Astrocyte of the hippocampus (primary cell): ENCODE measurements at places on chromosomes 12 and 14.

- no peak for DNase-seq
Measured at GRCh38 chr14:63394841-63395240, 76.1 kb upstream of the GPHB5 start.

DNA sequence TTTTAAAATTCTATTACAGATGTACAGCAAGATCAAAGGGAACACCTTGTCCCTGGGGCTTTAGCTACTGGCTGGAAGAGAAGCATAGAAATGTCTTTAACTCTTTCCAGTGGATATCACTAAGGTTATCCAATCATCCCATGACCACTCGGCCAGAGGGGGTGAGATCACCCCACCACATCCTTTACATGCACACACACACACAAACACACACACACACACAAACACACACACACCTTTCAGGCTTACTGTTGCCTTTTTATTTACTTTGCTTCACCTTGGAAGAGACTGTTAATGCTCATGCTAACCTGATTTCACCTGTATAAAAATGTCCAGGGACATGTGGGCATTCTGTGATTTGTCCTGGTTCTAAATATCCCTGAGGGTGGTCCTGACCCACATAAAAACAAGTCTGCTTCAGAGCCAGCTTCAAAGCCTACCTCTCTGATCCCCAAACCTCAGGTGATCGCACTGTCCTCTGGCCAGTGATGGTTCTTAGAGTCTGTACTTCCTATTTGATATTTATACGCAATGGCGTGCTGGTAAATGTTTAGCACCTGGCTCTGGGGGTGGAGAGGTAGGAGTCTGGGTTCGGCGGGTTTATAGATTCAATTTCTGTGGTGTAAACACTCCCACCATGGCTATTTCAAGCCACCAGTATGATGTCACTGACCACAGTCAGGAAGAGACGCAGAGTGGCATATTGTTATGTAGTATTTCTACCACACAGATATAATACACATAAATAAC lies 166.1 kb upstream of the EEA1 start:
- DNase-seq, result no peak

DNA sequence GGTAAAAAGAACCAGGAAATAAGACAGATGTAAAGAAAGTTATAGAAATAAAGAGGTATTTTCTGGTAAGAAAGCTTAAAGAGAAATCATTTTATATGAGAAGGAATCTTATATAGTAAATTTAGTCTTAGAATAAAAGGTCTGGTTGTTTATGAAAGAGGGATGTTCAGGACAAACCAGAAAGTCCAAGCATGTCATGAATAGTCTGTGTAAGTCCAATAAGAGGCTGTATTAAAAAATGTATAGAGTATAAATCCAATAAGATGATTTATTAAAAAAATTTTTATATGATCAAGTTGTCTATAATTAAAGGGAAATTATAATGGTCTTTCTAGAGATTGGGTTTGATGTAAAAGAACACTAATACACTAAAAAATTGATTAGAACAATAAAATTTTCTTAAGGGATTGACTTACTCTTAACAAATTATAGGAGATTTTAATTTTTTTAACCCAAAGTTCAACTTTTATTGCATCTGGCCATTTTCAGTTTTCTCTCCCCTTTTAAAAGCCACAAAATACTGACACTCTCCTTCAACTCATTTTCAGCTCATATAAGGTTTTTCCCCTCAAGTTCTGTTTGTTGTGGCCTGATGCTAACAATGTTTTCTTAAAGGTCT lies 35.1 kb downstream of the ST8SIA1 start:
- DNase-seq, result no peak

GRCh38 chr14:43408472-43408871 lies 1098.6 kb downstream of the FSCB start:
- no peak for DNase-seq

DNA sequence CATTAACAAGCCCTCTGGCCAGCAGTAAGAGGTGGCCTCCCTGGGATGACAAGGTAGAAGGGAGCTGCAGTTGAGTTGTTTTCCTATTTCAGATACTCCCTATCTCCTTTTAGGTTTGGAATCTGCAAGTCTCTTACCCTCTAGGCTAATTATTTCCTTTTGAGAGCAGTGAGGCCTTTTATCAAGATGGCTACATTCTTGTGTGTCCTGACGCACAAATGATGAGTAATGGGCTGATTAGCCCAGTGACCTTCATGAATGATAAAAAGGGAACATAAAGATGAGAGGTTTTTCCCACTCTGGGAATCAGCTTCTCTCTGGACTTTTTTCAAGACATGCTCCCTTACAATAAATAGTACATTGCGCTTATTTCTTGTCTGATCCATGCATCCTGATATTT lies 22.9 kb downstream of the DYRK2 start:
- peak; percentile 39 for DNase-seq

GRCh38 chr14:50677527-50678063 lies 9.5 kb upstream of the SAV1 start:
- peak; percentile 66 for DNase-seq

- peak; percentile 11 for DNase-seq
Measured at GRCh38 chr12:120283318-120283717, 8.4 kb downstream of the RNU4-2 start.

GRCh38 chr12:9928607-9929006 lies 3.6 kb downstream of the CLEC2A start:
- DNase-seq, result no peak

DNA sequence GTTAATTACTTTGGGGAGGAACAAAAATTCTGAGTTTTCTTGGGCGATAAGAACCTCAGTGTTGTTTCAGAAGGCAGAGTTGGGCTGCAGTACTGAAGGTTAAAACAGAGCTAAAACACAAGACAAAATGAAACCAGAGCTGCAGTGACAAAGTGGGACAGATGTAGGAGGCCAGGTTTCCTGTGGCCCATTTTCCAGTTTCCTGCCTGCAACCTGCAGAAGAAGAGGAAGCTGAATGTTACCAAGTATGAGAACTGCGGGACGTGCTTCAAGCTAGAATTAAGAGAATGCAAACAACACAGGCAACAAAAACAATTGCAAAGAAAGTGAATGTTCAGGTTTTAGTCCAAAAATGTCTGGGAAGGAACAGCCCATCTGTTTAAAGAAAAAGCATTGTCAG lies 17.8 kb downstream of the ELK3 start:
- DNase-seq, result no peak

DNA sequence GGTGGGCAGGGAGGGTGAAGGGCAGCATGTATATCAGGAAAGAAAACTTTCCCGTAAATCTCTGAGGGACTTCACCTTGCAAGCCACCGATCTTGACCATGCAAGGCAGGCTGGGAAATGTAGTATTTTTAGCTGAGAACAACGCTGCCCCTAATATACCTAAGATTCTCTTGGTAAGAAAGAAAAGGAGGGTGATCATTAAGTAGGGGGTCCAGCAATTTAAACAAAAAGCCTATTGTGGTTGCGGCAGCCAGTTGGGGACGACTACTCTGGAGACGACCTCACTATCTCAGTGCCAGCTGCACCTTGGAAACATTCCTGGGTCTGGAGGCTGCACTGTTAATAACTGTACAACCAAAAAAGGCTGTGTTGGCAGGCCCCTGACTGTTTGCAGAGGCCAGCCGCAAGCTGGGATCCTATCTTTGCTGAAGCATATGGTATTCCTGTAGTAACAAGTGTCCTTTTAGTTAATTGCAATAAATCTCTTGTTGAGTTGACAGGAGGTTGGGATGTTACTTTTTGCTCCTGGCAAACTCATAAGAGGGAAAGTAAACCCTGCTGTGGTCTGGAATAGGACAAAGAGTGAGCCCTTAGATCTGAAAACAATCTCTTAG lies 6.4 kb downstream of the APOLD1 start:
- DNase-seq, result peak; percentile 60

DNA sequence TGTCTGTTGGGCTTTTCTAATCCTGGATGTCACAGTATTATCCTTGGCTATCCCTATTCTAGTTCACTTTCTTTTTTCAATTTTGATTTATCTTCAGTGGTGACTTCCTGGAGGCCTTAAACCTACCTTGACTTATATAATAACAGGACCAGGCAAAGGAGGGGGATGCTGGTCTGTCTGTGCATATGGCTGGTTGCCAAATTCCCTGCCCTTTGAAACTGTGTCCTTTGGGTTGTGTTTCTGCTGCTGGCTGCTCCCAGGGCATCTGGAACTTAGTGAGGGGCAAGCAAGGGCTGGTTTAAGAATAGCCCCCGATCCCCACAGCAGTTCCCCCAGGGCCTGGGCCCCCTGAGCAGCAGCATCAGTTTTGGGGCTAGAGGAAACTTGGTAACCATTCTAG lies 96.0 kb upstream of the MAX start:
- no peak for DNase-seq

DNA sequence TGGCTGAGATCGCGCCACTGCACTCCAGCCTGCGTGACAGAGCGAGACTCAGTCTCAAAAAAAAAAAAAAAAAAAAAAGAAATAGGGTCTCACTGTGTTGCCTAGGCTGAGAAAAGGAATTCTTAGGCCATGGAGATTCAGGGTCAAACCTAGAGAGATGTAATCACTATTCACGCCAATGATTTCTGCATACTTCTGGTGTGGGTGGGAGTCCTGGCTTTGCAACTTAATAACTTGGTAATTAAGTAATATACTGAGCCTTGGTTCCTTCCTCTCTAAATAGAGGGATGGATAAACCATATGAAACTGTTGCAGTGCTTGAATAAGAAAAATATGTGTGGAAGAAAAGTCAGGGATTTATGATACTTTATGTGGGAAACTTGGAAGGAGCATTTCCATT lies 2.7 kb downstream of the ZNF410 start:
- no peak for DNase-seq

- DNase-seq, result no peak
Measured at GRCh38 chr12:39986674-39987073, 119.2 kb downstream of the SLC2A13 start.

DNA sequence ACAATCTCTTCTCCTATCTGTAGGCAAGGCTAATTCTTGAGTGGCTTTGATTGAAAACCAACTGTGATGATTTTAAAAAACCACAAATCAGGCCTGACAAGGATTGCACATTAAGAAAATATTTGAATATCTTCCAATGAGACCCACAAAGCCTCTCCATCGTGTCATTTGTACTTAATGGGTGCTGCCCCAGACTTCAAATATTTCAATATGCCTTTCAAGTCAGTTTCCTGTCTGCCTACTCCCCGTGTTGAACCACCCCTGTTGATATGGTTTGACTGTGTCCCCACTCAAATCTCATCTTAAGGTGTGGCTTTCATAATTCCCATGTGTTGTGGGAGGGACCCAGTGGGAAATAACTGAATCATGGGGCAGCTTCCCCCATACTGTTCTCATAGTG lies 159.7 kb upstream of the EGLN3 start:
- peak; percentile 60 for DNase-seq

DNA sequence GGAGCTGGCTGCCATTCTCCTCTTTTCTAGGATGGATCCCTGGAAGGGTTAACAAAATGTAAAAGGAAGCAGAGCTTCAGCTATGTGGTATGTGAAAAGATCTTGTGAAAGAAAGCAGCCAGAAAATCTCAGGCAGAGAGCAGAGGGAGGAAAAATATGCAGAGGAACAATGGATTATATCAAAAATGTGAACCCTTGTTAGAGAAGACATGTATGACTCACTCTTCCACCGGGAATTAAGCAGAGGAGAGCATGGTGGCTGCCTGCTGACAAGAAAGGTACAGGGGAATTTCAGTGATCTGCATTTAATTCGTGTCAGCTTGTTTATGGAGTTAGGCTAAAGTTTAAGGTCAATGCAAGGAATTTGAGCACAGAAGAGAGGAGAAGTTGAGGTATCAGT lies 46.3 kb downstream of the KCNA1 start:
- DNase-seq, result peak; percentile 67

- no peak for DNase-seq
Measured at GRCh38 chr14:49886523-49886922, 6.4 kb upstream of the ARF6 start.

- DNase-seq, result peak; percentile 84
Measured at GRCh38 chr12:12899530-12900380, 8.4 kb downstream of the GPRC5A start.

GRCh38 chr14:93720076-93720815 lies 68.0 kb downstream of the PRIMA1 start:
- DNase-seq, result no peak

DNA sequence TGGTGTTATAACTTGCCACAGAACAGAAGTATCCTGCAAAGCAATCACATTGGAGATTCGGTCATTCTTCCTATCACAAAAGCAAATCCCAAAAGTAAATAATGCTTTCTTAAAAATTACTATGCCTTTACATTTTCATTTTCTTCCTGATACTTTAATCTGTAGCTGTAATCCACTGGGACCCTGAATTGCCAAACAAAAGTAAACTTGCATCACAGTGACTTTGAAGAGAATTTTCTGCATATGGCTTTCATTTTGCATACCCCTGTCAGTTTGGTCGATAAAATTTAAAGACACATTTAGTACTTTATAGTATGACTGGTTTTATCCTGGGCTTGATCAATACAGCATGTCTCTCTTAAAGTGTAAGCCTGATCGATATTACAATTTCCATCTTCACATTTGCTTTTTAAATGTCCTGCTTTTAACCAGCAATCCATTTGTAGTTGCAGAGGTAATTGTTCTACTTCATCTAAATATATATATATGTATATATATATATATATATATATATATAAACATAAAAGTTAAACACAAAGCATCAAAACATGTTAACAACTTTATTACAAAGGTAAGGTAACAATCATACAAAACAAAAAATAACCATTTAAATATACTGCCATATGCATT lies 53.7 kb upstream of the PLEKHA5 start:
- no peak for DNase-seq

- DNase-seq, result peak; percentile 78
Measured at GRCh38 chr12:45284096-45284901, 68.4 kb downstream of the ANO6 start.

DNA sequence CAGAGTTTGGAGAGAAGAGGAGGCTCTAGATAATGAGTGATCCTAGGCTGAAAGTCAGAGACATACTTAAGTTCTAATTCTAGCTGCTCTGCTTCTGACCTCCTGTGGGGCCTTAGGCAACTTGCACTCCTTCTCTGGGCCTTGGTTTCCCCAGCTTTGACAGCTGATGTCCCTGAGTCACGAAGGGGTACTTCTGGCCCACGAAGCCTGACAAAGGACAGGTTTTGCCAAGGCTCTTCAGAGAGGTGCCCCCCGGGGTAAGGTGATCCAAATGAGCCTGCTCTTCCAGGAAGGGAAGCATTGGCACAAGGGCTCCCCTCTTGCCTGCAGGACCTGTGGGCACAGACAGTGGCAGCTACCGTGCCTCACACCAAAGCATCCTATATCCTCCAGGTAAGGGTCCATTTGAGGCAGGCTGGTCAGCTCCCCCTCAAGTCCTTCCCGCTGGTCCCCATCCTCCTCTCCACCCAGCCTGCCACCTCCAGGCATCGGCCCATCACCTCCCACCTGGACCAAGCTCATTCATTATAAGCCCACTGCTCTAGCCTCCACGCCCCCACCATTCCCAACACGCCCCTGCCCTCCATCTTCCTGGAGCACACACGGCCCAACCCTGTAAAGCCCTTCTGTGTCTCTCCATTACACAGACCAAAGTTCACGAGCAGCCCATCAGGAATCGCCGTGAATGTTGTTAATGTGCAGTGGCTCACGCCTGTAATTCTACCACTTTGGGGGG lies 1.9 kb upstream of the PPP1R13B start:
- no peak for DNase-seq

GRCh38 chr12:92143258-92143657 lies 2.4 kb downstream of the BTG1 start:
- peak; percentile 12 for DNase-seq
